ENCODE measurements at places on chromosomes 12 and 14.
A peak's percentile ranks its signal among the peaks of the same experiment; 100 is the strongest.

- DNase-seq: no peak
These were observed 26.8 kb downstream of the CIT start for GRCh38 chr12:119850330-119850729.

DNA sequence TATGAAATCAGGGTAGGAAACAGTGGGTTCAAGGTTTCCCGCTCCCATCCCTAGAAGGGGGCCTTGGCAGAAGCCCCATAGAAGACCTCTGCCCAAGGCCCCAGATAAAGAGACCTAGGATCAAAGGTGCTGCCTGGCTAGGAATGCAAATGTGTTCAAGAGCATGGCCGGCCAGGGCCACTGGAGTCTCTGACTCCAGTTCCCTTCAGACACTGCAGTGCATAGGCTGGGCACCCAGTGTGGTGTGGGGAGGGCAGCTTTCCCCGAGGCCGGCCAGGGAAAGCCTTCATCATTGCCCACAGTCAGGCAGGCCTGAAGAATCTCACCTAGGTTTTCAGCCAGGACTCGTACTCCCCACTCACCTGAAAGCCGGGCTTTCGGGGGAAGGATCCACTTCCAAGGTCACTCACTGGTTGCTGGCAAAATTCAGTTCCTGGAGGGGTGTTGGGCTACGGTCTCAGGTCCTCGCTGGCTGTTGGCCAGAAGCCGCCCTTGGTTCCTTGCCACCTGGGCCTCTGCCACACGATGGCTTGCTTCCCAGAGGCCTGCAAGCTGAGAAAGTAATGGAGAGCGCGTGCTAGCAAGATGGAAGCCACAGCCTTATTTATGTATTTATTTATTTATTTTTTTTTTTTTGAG lies 9.7 kb upstream of the PEBP1 start:
- no peak for DNase-seq

- no peak for DNase-seq
These were observed 205.6 kb downstream of the BCL11B start for GRCh38 chr14:99066378-99066777.

DNA sequence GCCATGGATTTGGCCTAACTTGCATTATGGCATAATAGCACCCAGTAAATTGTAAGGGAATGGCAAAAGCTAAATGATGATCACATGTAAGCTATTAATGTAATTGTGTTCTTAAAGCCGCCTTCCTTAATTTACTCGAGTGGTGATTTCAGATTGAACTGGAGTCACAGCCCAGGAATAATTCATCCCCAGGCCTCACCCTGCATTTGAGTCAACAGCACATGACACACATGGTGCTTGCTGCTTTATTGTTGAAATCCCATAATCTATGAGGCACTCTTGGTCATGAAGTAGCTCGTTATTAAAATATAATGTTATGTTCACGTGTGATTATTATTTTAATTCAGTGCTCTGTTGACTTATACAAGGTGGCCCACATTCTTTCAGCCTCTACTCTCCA lies 547.5 kb downstream of the VRK1 start:
- no peak for DNase-seq

- DNase-seq: no peak
These were observed 210.5 kb downstream of the SNAPC1 start for GRCh38 chr14:61972711-61973110.

GRCh38 chr12:74424778-74425177 lies 112.9 kb upstream of the ATXN7L3B start:
- peak; percentile 44 for DNase-seq

DNA sequence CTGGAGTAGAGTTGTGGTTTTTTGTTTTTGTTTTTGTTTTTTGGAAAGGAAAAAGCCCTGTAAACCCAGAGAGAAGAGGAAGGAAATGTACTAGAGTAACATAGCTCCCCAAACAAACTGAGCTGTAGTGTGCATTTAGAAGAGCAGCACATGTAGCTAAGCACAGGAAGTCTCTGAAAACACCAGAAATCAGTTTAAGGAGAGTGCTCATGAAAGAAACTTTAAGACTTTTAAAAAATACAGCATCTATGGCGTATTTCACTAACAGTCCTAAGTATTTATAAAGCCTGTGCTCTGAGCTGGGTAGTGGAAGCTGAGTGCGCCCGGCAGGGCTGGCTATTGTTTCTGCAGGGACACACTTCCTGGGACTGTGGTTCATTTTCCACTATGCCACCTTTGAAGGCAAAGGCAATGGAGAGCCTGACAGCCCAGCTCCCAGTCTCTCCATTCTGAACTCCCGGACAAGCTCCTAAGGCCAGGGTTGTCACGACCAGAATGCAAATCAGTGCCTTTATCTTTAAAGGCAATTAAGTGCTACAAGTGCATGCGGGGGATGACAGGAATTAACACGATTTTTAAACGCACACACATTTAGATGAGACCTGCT lies 45.4 kb downstream of the NIN start:
- DNase-seq: no peak

DNA sequence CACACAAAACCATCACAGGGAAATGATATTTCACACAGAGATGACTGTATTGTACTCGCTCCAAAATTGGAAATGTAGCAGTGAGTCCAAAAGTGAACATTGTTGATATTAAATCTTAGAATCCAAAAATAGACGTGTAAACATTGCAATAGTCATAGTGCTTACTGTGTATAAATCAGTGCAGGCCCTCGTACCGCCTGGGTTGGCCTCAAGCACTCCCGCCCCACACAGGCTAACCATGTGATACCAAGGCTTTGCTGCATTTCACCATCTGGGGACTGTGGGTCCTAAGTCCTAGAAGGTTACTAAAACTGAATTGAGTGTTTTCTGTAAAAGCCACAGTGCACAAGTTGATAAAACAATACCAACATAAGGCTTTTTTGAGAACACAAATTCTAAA lies 107.3 kb downstream of the PPP2R5E start:
- DNase-seq: peak; percentile 42

- DNase-seq: no peak
These were observed 615 bp downstream of the TARBP2 start for GRCh38 chr12:53501615-53502181.

- no peak for DNase-seq
These were observed 1066.1 kb downstream of the FLRT2 start for GRCh38 chr14:86596024-86596423.

DNA sequence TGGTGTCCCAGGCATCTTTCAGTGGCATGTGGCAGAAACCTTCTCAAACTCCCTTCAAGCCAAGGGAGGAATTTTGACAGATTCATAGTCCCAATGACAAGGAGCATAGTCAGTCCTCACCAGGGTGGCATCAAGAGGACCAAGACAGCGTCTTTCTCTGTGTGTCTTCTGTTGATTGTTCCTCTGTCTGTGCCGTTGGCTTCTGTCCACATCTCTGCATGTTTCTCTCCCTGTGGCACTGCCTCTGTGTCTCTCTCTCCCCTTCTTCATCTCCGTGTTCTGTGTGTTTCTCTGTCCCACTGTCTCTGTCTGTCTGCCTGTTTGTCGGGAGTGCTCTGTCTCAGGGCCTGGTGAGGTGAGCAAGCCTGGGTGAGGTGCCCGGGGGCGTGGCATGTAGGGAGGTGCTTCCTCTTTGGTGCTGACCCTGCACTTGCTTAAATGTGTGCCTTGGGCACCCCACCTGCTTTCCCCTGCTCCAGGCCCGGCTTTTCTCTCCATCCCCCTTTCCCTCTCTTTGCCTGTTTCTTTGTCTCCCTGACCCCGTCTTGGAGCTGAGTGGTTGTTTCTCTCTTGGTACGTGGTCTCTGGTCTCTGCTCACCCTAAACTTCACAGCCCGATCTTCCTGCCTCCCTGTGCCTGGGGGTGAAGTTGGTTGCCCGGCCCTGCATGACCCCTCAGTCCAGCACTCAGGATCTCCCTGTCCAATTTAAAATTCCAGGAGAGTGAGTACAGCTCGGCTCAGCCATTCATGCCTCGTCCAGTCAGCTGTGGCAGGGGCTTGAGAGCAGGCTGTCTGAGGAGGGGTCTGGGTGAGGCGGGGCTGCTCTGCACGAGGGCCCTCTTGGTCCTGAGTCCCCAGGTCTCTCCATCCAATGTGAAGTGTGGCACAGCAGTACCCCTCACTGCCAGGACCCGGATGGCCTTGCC lies 28.5 kb downstream of the JDP2 start:
- no peak for DNase-seq

- no peak for DNase-seq
These were observed 47.7 kb downstream of the CLMN start for GRCh38 chr14:95272057-95272456.

- no peak for DNase-seq
These were observed 202.6 kb upstream of the ALG10B start for GRCh38 chr12:38113991-38114390.

GRCh38 chr12:90027041-90027440 lies 318.4 kb upstream of the ATP2B1 start:
- no peak for DNase-seq

DNA sequence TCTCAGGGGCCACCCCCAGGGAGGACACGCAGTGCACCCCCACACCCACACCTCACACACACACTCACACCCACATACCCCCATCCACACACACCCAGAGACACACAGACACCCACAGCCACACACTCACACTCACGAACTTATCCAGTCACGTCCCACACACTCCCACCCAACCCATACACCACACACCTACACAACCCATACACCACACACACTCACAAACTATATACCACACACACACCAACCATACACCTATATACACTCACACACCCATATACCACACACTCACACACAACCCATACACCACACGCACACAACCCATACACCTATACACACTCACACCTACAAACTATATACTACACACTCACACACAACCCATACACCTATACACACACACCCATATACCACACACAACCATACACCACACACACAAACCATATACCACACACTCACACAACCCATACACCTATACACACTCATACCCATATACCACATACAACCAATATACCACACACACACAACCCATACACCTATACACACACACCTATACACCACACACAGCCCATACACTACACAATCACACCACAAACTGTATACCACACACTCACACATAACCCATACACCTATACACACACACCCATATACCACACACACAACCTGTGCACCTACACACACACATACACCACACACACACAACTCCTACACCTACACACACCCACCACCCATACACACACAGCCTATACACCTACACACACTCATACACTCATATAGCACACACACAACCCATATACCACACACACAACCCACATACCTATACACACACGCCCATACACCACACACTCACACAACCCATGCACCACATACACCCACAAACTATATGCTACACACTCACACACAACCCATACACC lies 42.7 kb downstream of the TMEM121 start:
- no peak for DNase-seq

GRCh38 chr14:74554742-74555362 lies 57.2 kb downstream of the LTBP2 start:
- DNase-seq: no peak

- no peak for DNase-seq
These were observed 830.1 kb upstream of the MGAT4C start for GRCh38 chr12:87086118-87086891.

- no peak for DNase-seq
These were observed 211.9 kb upstream of the BMP4 start for GRCh38 chr14:54168489-54168888.

- DNase-seq: no peak
These were observed 2.4 kb upstream of the KRT7 start for GRCh38 chr12:52230364-52231281.

DNA sequence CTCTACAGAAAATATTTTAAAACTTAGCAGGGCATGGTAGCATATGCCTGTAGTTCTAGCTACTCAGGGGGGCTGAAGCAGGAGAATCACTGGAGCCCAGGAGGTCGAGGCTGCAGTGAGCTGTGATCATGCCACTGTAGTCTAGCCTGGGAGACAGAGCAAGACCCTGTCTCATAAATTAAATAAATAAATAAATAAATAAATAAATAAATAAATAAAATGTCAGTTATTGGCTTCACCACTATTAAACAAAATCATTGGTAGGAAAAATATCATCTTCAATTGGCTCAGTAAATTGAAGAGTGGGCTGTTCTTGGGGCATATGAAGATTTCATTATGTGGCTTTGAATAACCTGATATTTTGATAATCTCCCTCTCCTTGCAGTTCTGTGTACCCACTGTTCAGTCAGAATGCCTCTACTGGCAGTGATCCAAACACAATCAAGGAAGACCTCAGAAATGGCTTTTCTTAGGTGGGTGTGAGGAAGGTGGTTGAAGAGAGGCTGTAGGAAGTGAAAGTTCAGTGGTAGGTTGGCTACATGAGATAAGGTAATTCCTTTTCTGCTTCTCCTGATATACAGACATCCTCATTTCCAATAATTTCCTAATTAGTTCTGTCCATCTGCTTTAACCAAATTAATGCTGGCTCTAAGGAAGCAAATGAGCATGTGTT lies 175.8 kb downstream of the MSRB3 start:
- no peak for DNase-seq

DNA sequence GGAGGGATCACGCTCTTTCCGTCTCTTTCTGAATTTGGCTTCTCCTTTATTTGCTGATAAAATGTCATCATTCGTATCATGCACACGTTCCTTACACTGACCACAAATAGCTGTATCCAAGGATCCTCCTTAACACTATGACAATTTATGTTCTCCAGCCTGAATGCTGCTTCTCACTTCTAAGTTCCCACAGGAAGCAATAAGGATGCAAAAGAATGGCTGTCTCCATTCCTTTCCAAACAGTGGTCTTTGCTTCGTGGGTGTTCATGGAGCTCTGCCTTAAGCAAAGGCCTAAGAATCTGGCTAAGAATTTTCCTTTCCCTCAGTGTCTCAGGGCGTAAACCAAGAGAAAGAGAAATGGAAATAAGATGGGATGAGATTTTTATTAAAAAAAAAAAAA lies 200.2 kb downstream of the ITPR2 start:
- DNase-seq: no peak

GRCh38 chr14:61380984-61381383 lies 59.6 kb downstream of the PRKCH start:
- no peak for DNase-seq

DNA sequence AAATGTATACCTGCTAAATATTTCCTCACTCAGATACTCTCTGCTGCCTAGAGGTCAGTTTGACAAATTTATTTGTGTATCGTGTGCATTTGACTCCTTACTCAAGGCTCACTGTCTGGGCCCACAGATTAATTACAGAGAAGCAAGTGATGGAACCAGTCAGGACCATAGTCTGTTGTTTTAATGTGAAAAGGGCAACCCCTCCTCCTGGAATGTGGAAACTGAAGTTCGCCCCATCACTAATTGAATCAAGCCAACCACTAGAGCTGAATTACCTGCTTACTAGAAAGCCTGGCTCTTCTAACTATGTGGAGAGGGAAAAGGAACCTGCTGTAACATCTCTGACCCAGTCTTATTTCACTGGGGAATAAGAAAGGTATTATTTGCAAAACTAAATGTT lies 199.9 kb upstream of the KRR1 start:
- DNase-seq: no peak

All from putamen (tissue), 1 donor.